ENCODE measurements at places on chromosomes 5 and 9.

GRCh38 chr5:7904170-7904569 lies 35.2 kb downstream of the MTRR start:
- DNase-seq = no peak

DNA sequence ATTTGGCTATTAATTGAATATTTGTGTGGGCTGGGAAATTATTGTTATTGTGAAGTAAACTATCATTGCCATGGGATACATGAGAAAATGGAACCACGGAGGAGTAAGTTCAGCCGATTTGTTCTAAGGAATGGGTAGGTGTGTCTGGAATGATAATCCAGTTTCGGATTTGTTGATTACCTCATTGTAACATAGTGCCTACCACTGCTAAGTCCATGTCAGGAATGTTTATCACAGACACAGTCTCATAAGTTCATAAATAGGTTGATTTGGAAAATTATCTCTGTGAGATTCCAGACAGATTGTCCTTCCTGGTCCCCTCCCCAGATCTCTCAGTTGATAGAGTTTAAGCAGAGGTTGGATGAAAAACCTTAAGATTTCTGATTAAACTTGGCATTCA lies 78.1 kb upstream of the MAST4 start:
- DNase-seq = no peak

GRCh38 chr5:135436951-135437418 lies 10.2 kb downstream of the DCANP1 start:
- no peak for DNase-seq

GRCh38 chr5:141413540-141414069 lies 818 bp downstream of the PCDHGA10 start:
- no peak for DNase-seq

- peak; percentile 62 for DNase-seq
Measured at GRCh38 chr5:56950626-56951125, 1.2 kb downstream of the MIER3 start.

GRCh38 chr5:56818450-56819037 lies 3.2 kb downstream of the MAP3K1 start:
- no peak for DNase-seq

DNA sequence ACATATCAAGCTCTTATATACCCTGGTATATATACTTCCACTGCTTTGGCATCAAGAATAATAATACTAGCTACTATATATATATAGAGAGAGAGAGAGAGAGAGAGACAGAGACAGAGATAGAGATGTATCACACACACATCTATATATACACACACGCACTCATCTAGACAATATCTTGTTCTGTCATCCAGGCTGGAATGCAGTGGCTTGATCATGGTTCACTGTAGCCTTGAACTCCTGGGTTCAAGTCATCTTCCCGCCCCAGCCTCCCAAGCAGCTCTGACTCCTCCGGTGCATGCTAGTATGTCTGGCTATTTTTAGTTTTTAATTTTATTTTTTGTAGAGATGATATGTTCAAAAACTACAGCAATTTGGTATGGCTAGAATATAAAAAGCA lies 22.5 kb downstream of the ANKHD1 start:
- DNase-seq = no peak

DNA sequence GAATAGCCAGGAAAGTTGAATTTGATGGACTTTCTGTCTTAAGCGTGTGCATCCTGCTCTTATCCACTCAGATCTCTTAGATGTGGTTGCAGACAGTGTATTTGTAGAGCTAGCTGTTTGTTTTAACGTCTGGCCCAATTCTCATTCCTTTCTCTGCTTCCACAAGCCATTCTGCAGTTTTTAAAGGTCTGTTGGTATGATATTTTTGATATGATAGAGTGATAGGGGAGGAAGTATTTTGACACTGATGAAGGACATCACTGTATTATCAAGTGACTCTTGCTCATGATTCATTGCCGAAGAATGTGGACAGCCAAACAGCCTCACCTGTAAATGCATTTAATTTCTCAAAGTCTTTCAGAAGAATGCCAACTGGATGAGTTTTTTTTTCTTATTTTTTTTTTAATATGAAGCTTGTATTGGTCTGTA lies 4.5 kb downstream of the TJP2 start:
- no peak for DNase-seq

GRCh38 chr9:100307080-100307479 lies 45.7 kb downstream of the TEX10 start:
- DNase-seq = no peak

DNA sequence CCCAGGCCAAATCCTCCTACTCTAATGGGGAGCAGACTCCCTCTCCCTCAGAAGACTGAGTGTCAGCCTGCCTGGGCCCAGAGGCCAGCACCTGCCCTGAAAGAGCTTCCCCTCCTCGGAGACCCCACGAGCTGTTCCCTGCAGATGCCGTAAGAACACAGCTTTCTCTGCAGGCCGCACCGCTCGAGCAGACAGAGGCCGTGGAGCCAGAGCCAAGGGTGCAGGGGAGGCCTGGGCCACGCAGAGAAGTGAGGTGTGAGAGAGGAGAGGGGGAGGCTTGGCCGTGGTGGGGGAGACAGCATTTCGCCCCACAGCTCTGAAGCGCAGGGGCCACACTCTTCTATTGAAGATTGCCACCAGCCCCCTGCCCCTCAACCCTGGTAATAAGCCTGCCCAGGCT lies 62.8 kb upstream of the GARNL3 start:
- no peak for DNase-seq

DNA sequence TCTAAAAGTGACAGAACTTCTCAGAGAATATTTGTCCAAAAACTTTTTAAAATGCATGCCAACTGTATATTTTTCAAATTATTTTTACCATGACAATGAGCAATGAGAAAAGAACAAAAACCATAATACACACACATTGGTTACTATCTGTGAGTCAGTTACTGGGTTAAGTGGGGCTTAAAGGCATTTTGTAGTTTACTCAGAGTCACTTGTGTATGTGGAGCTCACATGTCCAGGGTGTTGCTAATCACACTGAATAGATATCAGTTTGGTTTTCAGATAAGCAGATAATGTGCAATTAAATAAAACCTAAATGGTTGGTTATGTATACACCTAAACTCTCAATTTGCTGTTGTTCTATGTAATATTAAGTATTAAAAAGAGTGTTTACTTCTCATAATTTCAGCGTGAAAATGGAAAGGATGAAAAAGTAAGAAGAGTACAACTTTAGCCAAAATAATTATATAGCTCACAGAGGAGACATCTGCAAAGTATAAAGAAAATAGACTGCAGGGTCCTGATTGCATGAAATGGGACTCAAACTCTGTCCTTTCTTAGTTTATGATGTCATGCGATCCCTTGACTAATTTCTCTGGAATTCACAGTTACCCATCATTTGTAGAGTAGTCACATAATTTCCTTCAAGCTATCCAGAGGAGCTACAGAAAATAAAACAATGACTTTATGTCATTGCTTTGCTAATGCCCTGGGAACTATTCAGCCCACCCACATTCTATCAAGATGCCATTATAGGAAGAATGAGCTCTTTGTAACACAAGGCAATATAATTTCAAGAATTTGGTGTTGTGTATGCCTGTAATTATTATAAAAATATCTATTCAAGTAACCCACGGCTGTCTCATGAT lies 388.0 kb upstream of the ZNF608 start:
- no peak for DNase-seq

DNA sequence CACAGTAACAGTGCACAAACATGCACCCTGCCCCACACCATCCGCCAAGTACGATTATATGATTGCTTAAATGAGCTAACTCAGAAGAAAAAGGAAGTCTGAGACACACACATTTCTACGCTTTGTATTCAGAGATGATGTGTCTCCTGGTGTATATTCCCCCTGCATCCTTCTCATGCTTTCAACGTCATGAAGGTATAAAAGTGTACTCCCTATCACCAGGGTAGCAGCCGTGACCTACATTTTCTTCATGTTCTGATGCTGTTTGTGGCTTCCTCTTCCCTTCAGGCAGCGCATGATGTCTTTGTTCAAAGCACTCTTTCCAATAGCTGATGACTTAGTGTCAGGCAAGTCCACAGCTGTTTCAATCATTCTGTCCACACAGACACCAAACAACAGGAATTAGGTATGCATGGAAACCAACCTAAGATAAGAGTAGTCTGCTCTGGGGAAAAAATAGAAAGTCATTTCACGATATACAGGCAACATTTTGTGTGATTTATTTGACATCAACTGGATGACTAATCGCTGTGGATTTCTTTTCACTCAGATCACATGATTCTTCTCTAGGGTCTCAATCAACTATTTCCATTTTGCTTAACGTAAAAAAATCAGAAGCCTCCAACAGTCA lies 269.4 kb upstream of the PTGER4 start:
- peak; percentile 52 for DNase-seq

GRCh38 chr9:36950389-36950788 lies 83.7 kb downstream of the PAX5 start:
- no peak for DNase-seq

DNA sequence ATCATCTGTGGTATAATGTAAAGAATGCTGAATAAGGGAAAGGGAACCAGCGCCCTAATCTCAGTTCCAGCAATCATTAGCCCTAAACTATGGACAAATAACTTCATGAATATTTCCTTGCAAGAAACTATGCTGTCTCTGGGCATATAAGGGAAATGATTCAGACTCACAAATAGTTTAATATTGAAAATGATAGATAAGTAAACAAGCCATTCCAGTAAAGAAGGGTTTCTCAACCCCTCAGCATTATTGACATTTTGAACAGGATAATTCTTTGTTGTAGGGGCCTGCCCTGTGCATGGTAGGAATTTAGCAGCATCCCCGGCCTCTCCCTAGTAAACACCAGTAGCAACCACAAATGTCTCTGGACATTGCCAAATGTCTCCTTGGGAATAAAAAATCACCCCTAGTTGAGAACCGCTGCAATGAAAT lies 23.8 kb downstream of the C5 start:
- no peak for DNase-seq

- no peak for DNase-seq
Measured at GRCh38 chr9:14780693-14781092, 58.2 kb upstream of the CER1 start.

DNA sequence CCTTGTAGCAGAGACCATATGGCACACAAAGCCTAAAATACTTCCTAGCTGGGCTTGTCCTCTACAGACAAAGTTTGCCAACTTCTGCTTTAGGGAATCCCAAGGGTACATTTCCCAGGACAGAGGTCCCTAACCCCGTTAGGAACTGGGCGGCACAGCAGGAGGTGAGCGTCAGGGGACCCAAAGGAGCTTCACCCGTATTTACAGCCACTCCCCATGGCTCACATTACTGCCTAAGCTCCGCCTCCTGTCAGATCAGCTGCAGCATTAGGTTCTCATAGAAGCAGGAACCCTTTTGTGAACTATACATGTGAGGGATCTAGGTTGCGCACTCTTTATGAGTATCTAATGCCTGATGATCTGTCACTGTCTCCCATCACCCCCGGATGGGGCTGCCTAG lies 88.5 kb upstream of the TRPM3 start:
- DNase-seq = no peak

- DNase-seq = no peak
Measured at GRCh38 chr5:16345454-16345853, 120.1 kb downstream of the ZNF622 start.

DNA sequence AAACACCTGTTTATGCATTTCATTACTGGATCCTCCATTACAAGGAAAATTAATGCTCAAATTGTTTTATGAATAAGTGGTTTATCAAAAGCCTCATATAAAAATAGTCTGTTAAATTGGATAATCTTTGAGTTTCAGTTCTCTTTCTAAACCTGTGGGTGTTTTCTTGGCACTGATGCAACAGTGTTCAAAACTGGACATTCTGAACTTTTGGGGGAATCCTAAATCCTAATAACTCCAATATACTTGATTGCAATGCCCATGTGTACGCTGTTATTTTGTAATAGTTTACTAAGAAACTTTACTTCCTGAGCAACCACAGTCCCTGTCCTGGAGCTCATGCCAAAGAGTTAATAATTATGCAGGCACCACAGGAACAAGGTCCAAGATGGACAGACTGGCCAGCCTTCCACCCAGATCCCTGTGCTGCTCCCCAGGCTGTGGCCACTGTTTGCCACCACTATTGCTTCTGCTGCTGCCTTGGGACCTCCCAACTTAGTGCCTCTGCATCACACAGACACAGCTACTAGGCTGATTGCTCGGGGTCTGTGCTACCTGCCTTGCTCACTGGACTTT lies 14.0 kb downstream of the IRGM start:
- DNase-seq = no peak

GRCh38 chr9:123296174-123296573 lies 27.8 kb upstream of the STRBP start:
- no peak for DNase-seq

GRCh38 chr9:129557192-129558036 lies 63.5 kb downstream of the C9orf50 start:
- DNase-seq = no peak

DNA sequence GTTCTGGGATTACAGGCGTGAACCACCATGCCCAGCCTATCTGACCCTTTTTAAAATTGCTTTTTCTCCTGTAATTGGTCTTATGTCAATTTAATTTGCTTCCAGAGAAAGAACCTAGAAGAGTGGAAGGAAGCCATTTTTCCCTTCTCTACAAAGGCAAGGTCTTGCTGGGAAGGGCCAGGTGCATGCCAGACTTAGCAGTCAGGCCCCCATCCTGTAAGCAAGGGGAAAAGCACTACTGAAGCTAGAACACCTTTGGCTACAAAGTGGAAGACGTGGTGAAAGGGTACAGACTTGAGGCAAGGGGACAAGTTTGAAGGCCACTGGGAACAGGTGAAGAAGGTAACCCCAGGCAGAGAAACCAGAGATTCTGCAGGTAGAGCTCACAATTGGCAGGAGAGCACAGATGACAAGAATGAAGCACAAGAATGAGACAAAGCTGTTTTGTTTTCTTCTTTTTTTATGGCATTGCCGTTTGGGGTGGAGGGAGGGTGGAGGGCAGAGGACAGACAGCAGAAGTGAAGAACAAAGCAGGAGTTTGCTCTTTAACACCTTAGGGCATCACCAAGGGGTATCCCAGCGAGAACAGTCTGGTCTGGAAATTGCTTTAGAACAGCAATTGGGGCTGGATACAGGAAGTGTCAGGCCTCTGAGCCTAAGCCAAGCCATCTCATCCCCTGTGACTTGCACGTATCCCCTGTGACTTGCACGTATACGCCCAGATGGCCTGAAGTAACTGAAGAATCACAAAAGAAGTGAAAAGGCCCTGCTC lies 72.9 kb downstream of the SERINC5 start:
- no peak for DNase-seq

- no peak for DNase-seq
Measured at GRCh38 chr5:150762211-150762610, 3.4 kb upstream of the DCTN4 start.

DNA sequence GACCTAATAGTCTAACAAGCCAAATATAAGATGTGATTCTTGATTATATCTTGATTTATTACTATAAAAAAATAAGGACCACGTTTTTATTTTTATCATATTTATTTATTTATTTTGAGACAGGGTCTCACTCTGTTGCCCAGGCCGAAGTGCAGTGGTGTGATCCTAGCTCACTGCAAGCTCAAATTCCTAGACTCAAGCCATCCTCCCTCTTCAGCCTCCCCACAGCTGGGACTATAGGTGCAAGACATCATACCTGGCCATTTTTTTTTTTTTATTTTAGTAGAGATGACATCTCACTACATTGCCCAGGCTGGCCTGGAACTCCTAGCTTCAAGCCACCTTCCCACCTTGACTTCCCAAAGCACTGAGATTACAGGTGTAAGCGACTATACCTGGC lies 61.0 kb upstream of the LARP1 start:
- no peak for DNase-seq
